ENCODE measurements at places on chromosomes 5 and 9.

- DNase-seq, result no peak
These were observed 362.9 kb downstream of the IRX2 start for GRCh38 chr5:2388571-2388970.

- DNase-seq, result no peak
These were observed 1290.6 kb upstream of the CDH6 start for GRCh38 chr5:29902859-29903258.

DNA sequence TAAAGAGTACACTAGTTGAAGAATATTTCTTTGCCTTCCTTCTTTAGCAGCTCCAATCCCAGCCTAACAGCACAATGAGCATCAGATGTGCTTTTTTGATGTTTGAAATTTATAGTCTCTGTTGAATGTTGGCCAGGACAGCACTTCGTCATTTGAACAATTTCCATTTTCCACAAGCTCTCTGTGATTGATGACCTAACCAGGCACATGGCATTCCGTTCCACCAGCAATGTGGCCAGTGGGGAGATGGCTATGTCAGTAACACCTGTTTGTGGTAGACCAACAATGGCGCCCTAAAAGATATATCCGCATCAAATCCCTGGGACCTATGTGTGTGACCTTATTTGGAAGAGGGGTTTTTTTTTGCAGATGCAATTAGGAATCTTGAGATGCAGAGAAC, 66.8 kb downstream of the PALM2AKAP2 start:
- DNase-seq, result no peak

DNA sequence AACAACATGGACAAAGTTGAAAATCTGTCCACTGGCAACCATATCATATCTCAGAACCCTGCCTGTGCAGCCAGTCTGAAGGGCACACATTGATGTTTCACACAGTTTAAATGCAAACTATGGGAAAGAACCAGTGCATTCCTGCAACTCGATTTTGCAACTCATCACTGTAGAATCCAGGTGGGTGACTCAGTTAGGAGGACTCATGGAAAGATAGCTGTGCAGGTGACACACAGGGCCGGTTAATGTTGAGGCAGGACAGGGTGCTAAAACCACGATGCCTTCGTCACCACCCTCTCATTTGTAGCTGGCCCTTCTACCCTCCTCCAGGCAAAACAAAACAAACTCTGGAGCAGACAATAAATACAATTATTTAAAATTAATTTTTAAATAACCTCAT, 62.8 kb downstream of the TLE1 start:
- no peak for DNase-seq

- peak; percentile 32 for DNase-seq
These were observed 40.6 kb downstream of the IRX2 start for GRCh38 chr5:2710910-2711309.

GRCh38 chr9:134318481-134318891, 7.8 kb upstream of the RXRA start:
- peak; percentile 60 for DNase-seq

GRCh38 chr5:167413506-167413905, 877.9 kb upstream of the WWC1 start:
- DNase-seq, result no peak

- DNase-seq, result no peak
These were observed 265.3 kb upstream of the GAS1 start for GRCh38 chr9:87212605-87213021.

DNA sequence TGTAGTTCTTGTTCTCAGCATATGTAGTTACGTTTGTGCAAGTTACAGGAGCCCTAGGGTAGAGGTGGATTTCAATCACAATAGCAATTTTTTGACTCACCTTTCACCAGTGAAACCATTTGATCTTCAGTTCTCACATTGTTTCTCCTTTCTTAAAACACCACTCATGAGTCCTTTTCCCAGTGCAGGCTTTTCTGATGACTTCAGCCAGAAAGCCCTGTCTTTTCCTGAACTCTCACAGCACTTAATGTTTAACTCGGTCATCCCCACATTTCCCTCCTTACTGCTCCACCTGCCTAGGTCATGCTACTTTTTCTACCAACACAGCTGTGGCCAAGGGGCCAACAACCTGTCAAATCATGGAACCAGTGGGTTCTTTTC, 37.9 kb downstream of the ARHGEF28 start:
- no peak for DNase-seq

DNA sequence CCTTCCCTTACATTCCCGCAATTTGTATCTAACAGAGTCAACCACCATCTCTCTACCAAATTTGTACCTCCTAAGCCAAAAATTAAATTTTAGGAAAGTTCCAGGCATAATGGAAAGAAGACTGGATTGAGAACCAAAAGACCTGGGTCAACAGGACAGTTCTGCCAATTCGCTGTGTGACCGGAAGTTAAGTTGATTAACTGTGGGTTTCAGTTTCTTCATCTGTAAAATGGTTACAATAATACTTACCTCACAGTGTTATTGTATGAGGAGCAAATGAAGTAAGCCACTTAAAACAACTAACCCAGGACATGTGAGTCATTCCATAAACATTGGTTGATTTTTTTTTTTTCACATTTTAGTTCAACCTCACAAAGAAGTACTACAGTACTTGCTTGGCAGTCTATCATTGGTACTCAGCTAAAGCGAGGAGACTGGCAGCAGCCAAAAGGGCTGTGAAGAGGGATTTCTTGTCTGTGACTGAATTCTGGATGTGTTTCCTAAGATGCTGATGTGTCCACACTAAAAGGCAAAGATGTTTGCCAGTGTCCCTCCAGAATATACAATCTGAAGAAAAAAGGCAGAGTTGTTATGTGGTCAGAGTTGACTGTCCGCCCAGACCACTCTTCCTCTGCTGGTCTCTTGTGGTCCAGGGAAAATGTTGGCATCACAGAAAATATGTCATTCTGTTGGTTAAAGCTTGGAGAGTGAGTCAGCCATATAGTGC, 198.6 kb downstream of the TLE1 start:
- DNase-seq, result peak; percentile 84

GRCh38 chr5:157100140-157100679, 8.6 kb downstream of the HAVCR2 start:
- DNase-seq, result peak; percentile 70

- peak; percentile 58 for DNase-seq
These were observed at the start of gene COL23A1 for GRCh38 chr5:178590141-178590923. TSS of gene COL23A1 (minus strand) at chr5:178590393.

DNA sequence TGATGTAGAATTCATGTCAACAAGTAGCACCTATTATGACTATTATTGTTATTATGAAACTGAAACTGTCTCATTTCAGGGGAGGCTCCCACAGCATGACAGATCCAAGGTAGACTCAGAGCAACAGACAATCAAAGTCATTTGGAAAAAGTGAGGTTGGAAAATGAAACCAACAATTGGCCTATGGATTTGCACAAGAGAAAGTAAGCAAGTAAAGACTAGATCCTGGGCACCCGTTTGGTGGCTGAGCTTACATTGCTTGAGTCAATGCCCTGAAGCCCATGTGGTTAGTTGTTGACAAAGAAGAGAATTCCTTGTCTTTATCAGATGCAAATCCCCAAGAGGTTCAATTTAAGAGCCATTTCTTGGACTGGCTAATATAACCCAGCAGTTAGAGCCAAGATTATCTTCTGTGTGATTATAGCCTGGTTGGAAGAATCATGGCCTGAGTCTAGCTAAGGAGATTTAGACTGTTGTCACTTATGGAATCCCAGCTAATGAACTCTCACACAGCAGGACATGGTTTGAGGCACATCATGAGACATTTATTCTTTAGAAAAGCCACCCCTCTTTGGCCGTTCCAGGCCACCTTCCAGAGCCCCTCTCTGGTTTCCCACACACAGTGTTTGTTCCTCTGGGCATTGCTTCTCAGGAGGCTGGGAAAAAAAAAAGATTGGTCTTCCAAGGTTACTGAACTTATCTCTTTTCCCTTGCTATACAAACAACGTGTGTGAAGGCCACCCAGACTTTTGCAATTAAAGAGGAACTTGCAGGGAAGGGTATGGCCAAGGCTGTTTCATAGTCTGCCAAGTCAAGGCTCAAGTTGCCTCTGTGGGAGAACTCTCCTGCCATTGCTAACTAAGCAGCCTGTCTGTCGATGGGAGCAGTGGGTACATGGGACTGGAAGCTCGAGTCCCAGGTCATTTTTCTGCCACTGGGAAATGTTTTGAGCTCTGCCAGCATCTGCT, 399.5 kb downstream of the ENC1 start:
- DNase-seq, result peak; percentile 52

GRCh38 chr9:92762781-92763708, 1.6 kb downstream of the BICD2 start:
- DNase-seq, result no peak
